Calu3 (cell line): ENCODE measurements at places on chromosomes 3 and 15.

DNA sequence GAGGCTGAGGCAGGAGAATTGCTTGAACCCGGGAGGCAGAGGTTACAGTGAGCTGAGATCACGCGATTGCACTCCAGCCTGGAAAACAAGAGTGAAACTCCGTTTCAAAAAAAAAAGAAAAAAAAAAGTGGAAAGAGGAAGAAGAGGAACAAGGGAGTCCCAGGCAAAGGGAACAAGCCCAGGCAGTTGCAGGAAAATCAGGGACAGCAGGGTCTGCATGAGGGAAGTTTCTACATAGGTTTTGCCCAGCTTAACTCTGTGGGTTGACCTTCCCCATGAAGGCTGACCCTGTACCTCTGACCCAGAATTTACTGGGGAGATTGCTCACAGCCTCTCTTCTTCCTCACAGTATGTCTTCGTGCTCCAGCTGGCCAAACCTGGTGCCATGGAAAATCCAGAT is 12.3 kb downstream of the RBP1 start:
- no peaks in the 10 kb centered on the region for H3K27me3 ChIP-seq
- no peak overlapping the region for H3K27ac ChIP-seq
- DNase-seq, result no peak

DNA sequence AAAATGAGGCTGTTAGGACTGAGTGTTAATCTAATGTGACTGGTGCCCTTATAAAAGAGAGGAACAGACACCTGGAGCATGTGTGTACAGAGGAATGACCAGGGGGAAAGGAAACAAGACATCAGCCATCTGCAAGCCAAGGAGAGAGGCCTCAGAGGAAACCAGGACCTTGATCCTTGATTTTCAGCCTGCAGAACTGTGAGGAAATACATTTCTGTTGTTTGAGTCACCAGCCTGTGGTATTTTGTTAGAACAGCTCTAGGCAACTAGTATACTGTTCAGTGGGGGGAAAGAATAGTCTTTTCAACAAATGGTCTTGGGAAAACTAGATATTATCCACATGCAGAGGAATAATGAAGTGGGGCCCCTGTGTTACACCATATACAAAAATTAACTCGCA is 80.6 kb downstream of the CCR1 start:
- H3K4me1 ChIP-seq, result peaks cover 19% of the 10 kb centered on the region
- H3K36me3 ChIP-seq, result no peaks in the 10 kb centered on the region
- peak; percentile 46 for DNase-seq
- no peak overlapping the region for H3K4me3 ChIP-seq

DNA sequence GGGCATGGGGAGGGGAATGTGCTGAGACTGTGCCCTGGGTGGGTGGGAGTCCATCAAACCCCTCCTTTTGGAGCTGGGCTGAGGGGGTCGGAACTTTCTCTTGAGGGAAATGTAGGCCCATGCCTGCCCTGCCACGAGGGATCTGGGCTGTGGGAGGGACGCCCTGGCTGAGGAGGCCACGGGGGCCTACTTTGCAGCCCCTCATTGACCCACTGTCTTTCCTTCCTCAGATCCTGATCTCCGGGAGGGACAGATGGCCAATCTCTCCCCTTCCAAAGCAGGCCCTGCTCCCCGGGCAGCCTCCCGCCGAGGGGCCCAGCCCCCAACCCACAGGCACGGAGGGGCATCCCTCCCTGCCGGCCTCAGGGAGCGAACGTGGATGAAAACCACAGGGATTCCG is 25.3 kb downstream of the LOXL1 start:
- no peak overlapping the region for H3K4me3 ChIP-seq
- DNase-seq, result no peak

GRCh38 chr3:48553361-48553760 is 3.2 kb downstream of the PFKFB4 start:
- peaks cover 17% of the 10 kb centered on the region for H3K36me3 ChIP-seq
- no peak overlapping the region for H3K27ac ChIP-seq
- H3K27me3 ChIP-seq, result no peaks in the 10 kb centered on the region
- DNase-seq, result no peak
- no peak overlapping the region for H3K4me3 ChIP-seq

- no peak overlapping the region for H3K4me3 ChIP-seq
- H3K27ac ChIP-seq, result no peak overlapping the region
- DNase-seq, result no peak
- H3K36me3 ChIP-seq, result peaks cover 46% of the 10 kb centered on the region
- no peaks in the 10 kb centered on the region for H3K27me3 ChIP-seq
Observed at GRCh38 chr15:101642361-101642760, 9.8 kb downstream of the TM2D3 start.

DNA sequence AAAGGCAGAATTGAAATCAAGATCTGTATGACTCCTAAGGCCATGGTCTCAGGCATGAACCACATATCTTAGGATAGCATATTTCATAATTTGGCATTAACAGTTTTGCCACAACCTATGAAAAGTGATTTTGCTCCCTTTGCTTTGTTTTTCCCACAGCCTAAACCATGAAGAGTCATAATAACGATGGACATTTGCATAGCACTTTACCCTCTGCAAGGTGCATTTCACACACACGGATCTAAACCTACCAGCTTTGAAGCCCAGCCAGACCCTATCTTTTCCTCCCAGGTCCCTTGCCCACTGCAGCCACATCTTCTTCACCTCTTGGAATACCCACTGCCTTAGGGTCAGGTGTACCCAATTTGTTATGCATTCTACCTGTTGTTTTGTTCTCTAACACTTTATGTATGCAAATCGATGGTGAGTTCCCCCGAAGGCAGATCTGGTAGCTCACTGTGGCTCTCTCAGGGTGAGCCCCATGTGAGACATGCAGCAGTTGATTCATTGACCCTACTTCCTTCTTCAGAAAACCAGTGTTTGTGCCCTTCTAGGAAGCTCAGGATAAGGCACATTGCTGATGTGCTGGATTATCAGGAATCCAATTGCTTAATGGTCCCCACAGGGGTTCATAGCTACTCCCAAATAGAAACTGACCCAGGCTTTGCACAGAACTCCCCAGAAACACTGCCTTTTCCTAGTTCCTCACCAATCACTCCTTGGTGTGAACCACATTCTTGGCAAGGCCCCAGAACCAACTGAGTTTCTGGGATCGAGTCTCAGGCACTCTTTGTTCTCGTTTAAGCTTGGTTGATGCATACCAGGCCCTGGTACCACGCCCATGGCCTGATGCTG is 8.7 kb downstream of the ARHGAP31 start:
- no peak overlapping the region for H3K4me3 ChIP-seq
- H3K4me1 ChIP-seq, result peaks cover 9% of the 10 kb centered on the region
- no peaks in the 10 kb centered on the region for H3K36me3 ChIP-seq
- H3K27ac ChIP-seq, result no peak overlapping the region

- DNase-seq, result no peak
- H3K4me1 ChIP-seq, result peaks cover 53% of the 10 kb centered on the region
- no peaks in the 10 kb centered on the region for H3K27me3 ChIP-seq
- H3K4me3 ChIP-seq, result peak overlapping the region; percentile 52
Observed at GRCh38 chr3:105401691-105402149, 35.0 kb downstream of the ALCAM start.

DNA sequence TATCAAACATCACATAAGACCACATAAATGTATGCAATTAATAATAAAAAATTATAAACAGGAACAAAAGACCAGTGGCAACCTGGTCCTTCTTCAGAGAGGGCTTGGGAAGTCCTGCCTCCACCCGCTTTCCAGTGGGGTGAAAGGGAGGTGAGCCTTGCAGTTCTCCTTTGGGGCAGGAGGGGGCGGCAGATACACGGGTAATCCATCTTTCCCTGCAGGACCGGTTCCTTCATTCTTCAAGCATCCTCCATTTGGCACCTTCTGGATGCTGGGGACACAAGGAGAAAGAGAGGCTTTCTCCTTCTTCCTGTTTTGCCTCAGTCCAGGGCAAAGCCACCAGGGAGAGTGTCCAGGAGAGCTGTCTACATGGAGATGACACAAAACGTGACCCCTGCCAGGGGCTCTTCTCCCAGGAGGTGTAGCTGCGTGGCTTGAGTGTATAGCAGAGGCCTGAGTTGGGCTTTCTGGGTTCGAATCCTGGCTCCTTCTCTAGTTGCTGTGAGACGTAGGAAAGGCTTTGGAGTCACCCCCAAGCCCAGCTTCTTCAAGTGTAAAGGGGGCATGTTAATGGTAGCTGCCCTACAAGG is 23.2 kb downstream of the RPLP1 start:
- no peaks in the 10 kb centered on the region for H3K27me3 ChIP-seq
- H3K27ac ChIP-seq, result no peak overlapping the region
- peaks cover 6% of the 10 kb centered on the region for H3K36me3 ChIP-seq
- DNase-seq, result peak; percentile 93
- H3K4me1 ChIP-seq, result peaks cover 25% of the 10 kb centered on the region

GRCh38 chr3:142896201-142896755 is 7.4 kb upstream of the PCOLCE2 start:
- H3K4me3 ChIP-seq, result no peak overlapping the region
- H3K27ac ChIP-seq, result no peak overlapping the region
- no peak for DNase-seq
- H3K27me3 ChIP-seq, result no peaks in the 10 kb centered on the region
- peaks cover 9% of the 10 kb centered on the region for H3K4me1 ChIP-seq

DNA sequence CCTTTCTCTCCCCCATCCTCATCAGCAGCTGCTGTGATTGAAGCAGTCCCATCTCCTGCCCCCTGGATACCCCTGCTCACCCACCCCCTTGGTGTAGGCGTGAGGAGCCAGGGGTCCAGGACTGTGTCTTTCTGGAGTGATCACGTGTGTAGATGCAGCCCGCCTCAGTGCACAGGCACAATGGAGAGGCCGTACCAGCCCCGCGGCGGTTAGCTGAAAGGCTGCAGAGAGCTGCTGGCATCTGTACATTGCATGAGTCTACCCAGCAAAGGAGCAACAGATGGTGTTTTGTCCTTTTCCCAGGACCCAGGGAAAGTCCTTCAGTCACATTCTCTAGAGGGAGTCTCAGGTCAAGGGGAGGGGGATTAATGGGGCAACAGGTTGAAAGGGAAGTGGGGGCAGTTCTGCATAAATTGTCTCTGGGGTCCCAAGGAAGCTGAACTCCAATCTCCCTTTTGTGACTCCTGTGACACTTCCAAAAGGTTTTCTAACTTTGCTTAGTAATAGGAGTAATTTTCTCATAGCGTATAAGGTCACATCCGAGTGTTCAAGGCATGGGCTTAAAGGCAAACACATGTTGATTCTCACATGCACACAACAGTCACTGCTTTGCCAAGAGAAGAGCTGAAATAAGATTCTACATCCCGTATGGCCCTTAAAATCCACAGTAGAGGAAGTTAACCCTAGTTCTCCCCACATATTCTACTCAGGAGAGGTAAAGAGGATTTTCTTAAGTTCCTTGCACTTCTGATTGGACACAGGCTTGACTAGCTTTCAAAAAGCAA is 7.1 kb downstream of the CSPG5 start:
- DNase-seq, result no peak
- H3K36me3 ChIP-seq, result no peaks in the 10 kb centered on the region
- no peak overlapping the region for H3K4me3 ChIP-seq
- no peaks in the 10 kb centered on the region for H3K4me1 ChIP-seq
- H3K27ac ChIP-seq, result no peak overlapping the region

- H3K27me3 ChIP-seq, result no peaks in the 10 kb centered on the region
- H3K4me3 ChIP-seq, result no peak overlapping the region
- no peak overlapping the region for H3K27ac ChIP-seq
- no peaks in the 10 kb centered on the region for H3K36me3 ChIP-seq
- peaks cover 10% of the 10 kb centered on the region for H3K4me1 ChIP-seq
- DNase-seq, result no peak
Observed at GRCh38 chr3:146621723-146622122, 16.6 kb upstream of the PLSCR5 start.

DNA sequence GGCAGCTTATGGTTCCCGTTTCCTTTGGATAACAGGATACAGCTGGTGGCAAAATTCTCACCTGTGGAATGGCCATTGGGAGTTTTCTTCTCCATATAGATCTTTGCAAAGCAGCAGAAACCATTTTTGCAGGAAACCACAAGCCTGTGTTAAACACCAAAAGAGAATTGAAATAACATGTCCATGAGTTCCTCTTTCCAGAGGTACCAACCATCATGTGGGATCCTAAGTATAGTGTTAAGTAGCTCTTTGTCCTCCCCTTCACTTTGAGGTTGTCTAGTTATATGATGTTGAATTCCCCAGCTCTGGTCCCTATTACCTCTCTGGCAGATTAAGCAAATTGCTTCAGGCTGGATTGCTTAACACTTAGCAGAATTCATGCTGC is 94.9 kb downstream of the AKAP13 start:
- no peak overlapping the region for H3K27ac ChIP-seq
- DNase-seq, result no peak
- H3K36me3 ChIP-seq, result no peaks in the 10 kb centered on the region
- no peaks in the 10 kb centered on the region for H3K27me3 ChIP-seq

GRCh38 chr3:25441234-25441856 is 13.3 kb downstream of the RARB start:
- no peak overlapping the region for H3K27ac ChIP-seq
- peaks cover 13% of the 10 kb centered on the region for H3K36me3 ChIP-seq
- no peaks in the 10 kb centered on the region for H3K27me3 ChIP-seq
- H3K4me3 ChIP-seq, result no peak overlapping the region
- peak; percentile 46 for DNase-seq

GRCh38 chr15:92109191-92109873 is 255.8 kb downstream of the SLCO3A1 start:
- peaks cover 8% of the 10 kb centered on the region for H3K4me1 ChIP-seq
- no peaks in the 10 kb centered on the region for H3K27me3 ChIP-seq
- H3K4me3 ChIP-seq, result no peak overlapping the region
- DNase-seq, result no peak
- no peaks in the 10 kb centered on the region for H3K36me3 ChIP-seq

- no peak overlapping the region for H3K27ac ChIP-seq
- peaks cover 58% of the 10 kb centered on the region for H3K27me3 ChIP-seq
- peaks cover 15% of the 10 kb centered on the region for H3K4me1 ChIP-seq
- no peak overlapping the region for H3K4me3 ChIP-seq
Observed at GRCh38 chr15:74988007-74988800, 7.2 kb upstream of the SCAMP5 start.

DNA sequence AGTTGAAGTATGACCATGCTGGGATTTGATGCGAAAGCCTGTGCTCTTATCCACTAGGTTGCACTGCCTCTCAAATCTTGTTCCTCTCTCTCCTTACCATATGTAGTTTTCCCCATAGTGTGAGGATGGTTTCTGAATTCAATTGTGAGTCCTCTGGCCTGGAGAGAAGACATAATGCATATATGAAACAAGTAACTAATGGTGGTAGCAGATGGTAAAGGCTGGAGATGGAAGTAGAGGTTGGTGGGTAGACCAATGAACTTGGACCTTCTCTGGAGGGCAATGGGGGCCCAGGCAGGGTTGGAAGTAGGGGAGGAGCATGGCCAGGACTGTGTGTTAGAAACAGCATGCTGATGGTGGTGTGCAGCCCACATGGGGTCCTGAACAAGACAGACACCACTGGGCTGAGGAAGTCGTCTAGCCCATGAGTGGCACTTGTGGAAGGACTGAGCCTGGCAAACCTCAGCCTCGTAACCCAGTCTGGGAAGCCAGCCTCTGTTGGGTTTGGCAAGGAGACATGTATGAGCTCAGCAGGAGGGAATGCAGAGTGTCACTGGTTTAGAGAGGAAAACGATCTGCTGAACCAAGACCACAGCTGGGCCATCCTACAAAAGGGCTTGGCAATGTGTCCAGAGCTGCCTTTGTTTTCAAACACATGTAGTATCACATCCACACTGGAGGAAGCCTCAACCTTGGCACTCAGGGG is 18.5 kb upstream of the LMCD1 start:
- peaks cover 16% of the 10 kb centered on the region for H3K4me1 ChIP-seq
- no peak overlapping the region for H3K4me3 ChIP-seq
- H3K36me3 ChIP-seq, result no peaks in the 10 kb centered on the region
- peak; percentile 37 for DNase-seq
- no peak overlapping the region for H3K27ac ChIP-seq
